Naive thymus-derived CD4-positive, alpha-beta T cell (primary cell): ENCODE measurements at places on chromosomes 3 and 15.

- no peak for DNase-seq
Observed at GRCh38 chr3:146532406-146532805, 12.0 kb downstream of the PLSCR1 start.

DNA sequence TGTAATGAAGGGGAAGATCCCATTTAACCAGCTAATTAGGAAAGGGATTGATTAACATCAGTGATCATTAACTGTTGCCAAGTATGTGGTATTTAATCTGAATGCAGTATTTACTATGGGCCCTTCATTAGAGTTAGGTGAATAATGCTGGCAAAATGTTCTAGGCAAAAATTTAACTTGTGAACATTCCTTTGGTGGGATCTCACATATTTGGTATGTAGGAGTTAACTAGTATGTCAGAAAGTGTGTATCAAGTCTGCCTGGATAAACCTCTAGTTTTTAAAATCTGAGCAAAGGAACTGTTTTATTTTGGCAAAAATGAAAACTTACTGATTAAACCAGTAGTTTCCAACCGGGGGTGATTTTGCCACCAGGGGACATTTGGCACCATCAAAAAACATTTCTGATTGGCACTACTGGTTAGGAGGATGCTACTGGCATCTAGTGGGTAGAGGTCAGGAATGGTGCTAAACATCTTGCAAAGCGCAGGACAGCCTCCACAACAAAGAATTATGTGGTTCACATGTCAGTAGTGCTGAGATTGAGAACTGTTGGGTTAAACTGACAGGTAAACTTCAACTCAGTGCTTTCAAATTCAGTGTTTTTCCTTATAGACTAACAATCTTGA, 22.5 kb downstream of the LRTM1 start:
- DNase-seq: no peak

DNA sequence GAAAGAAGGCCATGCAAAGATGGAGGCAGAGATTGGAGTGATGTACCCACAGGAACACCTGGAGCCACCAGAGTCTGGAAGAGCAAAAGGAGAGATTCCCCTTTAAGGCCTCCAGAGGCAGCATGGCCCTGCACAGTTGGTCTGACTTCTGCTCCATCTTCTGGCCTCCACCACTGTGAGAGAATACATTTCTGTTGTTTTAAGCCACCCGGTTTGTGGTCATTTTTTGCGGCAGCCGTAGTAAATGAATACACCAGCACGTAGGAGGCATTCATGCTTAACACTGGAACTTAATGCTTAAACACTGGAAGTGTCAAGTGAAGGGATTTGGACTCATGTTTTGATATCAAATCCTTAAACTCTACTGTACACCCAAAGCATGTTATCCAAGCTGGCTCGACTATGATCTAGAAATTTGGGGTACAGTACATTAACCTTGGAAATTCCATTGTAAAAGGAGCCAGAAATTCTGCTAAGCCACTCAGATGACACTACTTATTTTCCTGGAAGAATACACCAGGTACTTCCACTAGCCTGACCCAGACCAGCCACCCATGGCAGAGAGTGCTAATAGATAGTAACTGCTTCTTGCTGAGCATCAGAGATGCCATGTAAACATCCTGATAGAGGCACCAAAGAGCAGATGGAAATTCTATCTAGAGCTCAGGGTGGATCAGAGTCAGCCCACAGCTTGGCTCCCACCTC, 190.9 kb downstream of the ADAMTS9 start:
- no peak for DNase-seq

DNA sequence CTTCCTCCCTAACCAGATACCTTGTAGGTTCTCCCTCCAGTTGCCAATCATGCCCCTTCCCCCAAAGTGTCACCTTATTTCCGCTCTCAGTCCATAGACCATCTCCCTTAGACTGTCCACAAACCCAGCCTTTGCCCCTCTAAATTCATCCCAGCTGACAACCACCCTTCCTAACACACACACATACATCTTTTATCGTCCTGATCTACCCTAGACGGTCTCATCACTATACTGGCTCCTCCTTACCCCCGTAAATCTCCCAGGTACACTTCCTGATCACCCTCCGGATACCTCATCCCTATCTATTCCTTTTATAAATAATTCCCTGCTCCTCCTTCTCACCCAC, 828 bp downstream of the THOC7 start:
- peak; percentile 1 for DNase-seq

DNA sequence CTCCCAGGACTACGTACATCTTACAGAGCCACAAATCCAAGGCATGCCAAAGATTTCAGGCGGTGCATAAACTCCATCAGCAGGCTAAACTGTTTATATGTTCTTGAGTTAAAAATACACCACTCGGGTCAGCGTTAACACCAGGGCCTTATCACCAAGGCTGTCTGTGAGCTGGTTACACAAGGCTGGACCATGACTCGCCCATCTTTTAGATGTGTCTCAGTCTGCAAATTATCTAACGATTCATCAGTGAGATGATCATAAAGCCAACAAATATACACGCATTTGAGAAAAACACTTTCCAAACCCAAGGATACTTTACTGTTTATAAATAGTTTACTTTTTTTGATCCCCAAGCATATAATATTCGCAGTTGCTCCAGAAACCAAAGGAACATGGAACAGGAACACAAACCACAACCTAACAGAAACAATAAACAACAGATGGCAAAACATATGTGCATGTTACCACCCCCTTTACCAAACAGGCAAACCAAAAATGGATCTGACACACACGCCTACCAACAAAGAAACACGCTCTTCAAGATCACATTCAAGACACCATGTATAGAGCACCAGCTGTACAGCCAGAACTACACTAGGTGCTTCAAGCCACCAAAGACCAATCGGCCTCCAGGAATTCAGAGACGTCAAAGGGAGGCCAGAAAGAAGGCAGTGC, 15.4 kb downstream of the LRIG1 start:
- no peak for DNase-seq

DNA sequence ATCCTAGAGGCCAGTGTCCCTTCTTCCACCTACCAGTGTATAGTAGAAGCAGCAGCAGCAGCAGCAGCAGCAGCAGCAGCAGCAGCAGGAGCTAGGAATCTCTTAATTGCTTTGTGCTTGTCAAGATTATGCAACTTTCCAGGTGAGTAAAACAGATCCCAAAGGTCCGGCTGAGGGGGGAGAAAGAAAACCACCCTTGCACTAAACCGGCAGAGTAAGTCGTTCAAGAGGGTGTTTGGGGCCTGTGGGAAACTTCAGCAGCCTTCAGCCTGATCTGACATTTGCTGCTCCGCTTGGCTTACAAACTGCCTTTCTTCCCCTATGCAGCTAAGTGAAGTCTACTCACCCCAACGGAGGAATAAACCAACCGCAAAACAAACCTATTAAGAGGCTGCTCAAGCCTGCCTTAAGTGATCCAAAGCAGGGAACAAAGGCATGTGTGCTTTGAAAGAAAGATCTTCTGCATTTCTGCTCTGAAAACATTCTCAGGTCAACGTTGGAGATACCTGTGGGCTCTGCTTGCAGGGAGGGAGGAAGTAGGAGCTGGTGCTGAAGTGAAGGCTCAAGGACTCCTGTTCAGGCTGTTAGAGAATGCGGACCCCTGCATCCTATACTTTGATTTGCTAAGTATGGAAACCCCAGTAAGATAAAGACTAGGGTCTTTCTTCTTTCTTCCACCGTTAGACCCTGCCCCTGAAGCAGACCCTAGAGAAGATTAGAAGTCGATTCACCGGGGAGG, 35.7 kb upstream of the DLG1 start:
- DNase-seq: no peak

DNA sequence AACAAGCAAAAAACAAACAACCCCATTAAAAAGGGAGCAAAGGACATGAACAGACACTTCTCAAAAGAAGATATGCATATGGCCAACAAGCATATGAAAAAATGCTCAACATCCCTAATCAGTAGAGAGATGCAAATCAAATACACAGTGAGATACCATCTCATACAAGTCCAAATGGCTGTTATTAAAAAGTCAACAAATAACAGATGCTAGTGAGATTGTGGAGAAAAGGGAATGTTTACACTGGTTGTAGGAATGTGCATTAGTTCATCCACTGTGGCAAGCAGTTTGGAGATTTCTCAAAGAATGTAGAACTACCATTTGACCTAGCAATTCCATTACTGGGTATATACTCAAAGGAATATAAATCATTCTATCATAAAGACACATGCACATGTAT, 44.5 kb downstream of the RIOX2 start:
- DNase-seq: no peak

- no peak for DNase-seq
Observed at GRCh38 chr3:61955483-61955882, 394.1 kb downstream of the PTPRG start.

GRCh38 chr3:123686251-123686650, 101.4 kb upstream of the HACD2 start:
- DNase-seq: no peak

DNA sequence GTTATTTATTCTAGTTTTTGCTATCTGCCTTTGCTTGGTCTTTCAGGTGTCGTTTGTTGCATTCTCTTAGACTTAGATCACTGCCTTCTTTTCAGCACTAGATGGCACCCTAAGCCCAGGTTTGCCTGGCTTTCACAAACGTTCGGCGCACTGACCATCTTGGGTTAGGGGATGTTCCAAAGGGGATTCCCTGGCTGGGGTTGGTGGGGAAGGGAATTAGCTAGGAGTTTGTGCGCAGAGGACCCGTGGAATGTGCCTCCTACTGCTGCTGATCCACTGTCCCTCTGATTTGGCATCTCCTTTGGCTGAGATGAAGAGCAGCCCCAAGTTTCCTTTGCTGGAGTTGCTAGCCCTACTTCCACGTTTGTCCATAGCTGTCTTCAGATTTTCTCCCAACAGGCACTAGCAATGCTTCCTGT, 33.9 kb downstream of the PFN2 start:
- peak; percentile 31 for DNase-seq

DNA sequence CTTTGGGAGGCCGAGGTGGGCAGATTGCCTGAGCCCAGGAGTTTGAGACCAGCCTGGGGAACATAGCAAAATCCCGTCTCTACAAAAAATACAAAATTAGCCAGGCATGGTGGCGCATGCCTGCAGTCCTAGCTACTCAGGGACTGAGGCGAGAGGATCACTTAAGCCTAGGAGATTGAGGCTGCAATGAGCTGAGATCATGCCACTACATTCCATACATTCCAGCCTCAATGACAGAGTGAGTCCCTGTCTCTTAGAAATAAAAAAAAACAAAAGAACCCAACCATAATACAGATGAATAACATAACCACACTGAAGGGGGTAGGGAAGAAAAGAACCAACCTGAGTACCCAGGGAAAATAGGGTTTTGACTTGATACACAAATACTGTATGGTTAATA, 19.7 kb upstream of the CGNL1 start:
- no peak for DNase-seq

- no peak for DNase-seq
Observed at GRCh38 chr3:195556390-195556789, 13.3 kb upstream of the PPP1R2 start.

- DNase-seq: no peak
Observed at GRCh38 chr3:161690299-161690620, 193.7 kb downstream of the OTOL1 start.

GRCh38 chr3:64341296-64341695, 116.0 kb upstream of the PRICKLE2 start:
- no peak for DNase-seq

GRCh38 chr3:15535732-15536131, 14.2 kb upstream of the COLQ start:
- DNase-seq: peak; percentile 5

GRCh38 chr3:83971666-83972065, 987.1 kb upstream of the CADM2 start:
- DNase-seq: no peak

- DNase-seq: no peak
Observed at GRCh38 chr3:182740710-182741109, 52.6 kb upstream of the ATP11B start.

DNA sequence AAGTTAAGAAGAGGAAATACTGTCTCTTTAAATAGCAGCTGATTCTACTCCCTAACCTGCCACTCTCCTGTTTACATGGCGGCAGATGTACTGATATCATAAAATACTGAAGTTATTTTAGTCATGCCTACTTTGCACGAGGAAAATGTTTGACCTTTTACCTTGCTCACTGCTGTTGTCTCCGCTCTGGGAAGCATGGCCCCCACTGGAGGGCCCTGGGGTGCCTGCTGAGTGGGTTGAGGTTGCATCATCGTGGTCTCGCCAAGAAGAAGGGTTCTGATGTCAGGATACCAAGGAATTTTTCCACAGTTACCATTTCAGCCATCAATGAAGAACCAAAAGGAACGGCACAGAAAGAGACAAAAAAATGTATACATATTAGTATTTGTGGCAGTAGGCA, 16.7 kb downstream of the MEIS2 start:
- DNase-seq: no peak

- no peak for DNase-seq
Observed at GRCh38 chr3:63151897-63152296, 126.2 kb upstream of the SYNPR start.

GRCh38 chr3:130276203-130276803, 69.2 kb upstream of the COL6A5 start:
- no peak for DNase-seq

- DNase-seq: no peak
Observed at GRCh38 chr3:126955004-126955790, 27.7 kb upstream of the PLXNA1 start.

DNA sequence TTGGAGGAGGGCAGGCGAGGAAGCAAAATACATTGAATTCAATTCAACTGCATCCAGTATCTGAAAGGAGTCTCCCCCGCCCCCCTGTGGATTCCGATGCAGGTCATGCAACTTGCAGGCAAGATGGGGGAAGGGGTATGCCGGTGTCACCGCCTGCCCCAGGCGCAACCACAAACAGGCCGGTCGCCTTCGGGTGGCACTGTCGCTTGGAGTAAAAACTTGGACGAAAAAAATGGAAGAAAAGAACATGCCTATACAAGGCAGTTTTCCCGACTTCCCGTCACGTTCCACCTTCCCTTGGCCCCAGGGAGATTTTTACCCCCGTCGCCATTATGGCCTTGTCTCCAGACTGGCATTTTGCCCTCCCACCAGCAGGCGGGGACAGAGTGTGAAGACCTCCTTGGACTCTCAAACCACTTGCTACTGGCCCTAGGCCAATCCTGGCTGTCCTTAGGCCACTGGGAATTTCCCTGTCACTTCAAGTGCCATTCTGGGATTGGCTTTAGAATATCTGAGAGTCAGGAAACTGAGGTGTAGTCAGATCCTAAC, 1.6 kb upstream of the NTRK3 start:
- DNase-seq: no peak

DNA sequence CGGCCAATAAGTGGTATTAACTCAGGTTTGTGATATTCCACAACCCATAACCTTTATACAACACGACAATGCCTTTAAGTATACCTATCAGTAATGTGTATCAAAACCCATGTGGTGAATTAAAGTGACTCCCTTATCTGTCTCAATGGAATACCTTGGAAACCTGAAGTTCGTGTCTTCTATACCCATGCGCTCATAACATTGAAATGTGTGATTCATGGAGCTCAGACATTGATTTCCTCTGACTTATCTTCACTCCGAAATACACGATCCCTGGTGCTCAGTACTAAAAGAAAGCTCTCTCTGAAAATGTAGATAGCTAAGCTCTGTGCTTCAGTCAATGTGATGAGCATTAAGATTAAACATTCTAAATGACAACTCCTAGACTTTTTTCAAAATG, 140.3 kb downstream of the TBC1D5 start:
- DNase-seq: no peak
